Naive B cell (primary cell): ENCODE measurements at places on chromosomes 5 and 9. TPM values are rescaled to one million over a fixed set of nuclear protein-coding genes. Genes with fewer than 3 reads are reported as not detected.

- no peaks in the 10 kb centered on the region for H3K27me3 ChIP-seq
- H3K4me1 ChIP-seq = no peaks in the 10 kb centered on the region
- peaks cover 11% of the 10 kb centered on the region for H3K36me3 ChIP-seq
- no peak for DNase-seq
These were observed 61.3 kb downstream of the AMBP start for GRCh38 chr9:114016629-114017423.

DNA sequence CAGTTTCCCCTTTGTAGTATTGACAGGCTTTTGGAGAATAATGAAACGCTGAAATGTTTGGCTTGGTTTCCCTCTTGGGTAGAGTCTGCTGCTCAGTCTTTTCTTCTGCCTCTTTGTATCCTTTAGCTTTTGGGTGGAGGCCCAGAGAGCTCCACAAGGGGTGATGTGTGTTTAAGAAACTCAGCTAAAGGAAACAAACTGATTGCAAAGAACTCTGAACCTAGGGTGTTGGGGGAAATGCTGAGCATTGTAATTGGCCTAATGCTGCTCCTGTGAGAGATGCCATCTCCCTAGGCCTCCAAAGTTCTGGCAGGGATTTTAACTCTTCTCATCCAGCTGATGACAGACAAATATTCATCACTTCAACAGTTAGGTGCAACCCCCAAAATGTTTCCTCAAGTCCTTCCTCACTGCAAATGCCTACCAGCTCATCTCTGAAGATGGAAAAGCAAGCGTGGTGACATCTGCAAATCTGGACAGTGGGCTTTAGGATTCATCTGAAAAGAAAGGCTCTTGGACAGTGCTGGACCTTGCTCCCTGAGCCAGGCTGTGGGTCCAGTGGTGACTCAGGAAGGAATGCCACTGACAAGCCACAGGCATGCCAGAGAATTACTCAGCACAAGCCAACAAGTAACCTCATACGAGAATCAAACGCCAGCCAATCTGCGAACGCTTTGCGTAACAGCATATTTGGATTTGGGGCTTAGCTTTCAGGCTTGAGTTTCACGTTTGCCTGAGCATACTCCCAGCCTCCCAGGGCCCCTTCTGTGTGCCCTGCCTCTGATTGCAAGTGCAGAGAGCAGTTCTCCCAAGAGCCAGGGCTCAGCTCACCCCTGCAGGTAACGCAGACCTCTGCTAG lies 30.5 kb upstream of the ZSWIM6 start:
- no peak overlapping the region for H3K27ac ChIP-seq
- no peaks in the 10 kb centered on the region for H3K36me3 ChIP-seq
- DNase-seq = no peak
- peaks cover 6% of the 10 kb centered on the region for H3K4me1 ChIP-seq
- H3K4me3 ChIP-seq = no peak overlapping the region

DNA sequence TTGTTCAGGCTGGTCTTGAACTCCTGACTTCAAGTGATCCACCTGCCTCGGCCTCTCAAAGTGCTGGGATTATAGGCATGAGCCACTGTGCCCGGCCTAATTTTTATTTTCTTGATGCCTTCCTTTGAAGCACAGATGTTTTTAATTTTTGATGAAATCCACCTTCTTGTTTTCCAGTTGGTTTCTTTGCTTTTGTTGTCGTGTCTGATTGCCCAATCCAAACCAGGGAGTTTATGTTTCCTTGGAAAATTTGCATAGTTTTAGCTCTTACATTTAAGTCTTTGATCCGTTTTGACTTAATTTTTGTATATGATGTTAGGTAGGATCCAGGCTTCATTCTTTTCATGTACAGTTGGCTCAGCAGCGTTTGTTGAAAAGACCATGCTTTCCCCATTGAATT lies 15.2 kb downstream of the EHMT1 start:
- DNase-seq = no peak
- no peaks in the 10 kb centered on the region for H3K27me3 ChIP-seq
- no peaks in the 10 kb centered on the region for H3K36me3 ChIP-seq

- no peak overlapping the region for H3K4me3 ChIP-seq
- no peak overlapping the region for H3K27ac ChIP-seq
- H3K4me1 ChIP-seq = no peaks in the 10 kb centered on the region
- no peaks in the 10 kb centered on the region for H3K36me3 ChIP-seq
- DNase-seq = no peak
These were observed 260.7 kb upstream of the DMRT1 start for GRCh38 chr9:580652-581342.

GRCh38 chr9:84852617-84853301 lies 183.2 kb downstream of the NTRK2 start:
- H3K27ac ChIP-seq = no peak overlapping the region
- H3K27me3 ChIP-seq = no peaks in the 10 kb centered on the region
- no peak for DNase-seq
- no peak overlapping the region for H3K4me3 ChIP-seq

DNA sequence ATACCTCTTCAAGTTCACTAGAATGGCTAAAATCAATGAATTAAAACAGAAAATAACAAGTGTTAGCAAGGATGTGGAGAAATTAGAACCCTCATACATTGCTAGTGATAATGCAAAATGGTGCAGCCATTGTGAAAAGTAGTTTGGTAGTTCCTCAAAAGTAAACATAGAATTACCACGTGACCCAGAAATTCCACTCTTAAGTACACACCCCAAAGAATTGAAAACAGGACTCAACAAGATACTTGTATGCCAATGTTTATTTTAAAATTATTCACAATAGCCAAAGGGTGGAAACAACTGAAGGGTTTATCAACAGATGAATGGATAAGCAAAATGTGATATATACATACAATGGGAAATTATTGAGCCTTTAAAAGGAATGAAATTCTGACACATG lies 70.3 kb downstream of the BARX1 start:
- no peak for DNase-seq
- no peak overlapping the region for H3K4me3 ChIP-seq
- H3K4me1 ChIP-seq = no peaks in the 10 kb centered on the region
- peaks cover 4% of the 10 kb centered on the region for H3K36me3 ChIP-seq

DNA sequence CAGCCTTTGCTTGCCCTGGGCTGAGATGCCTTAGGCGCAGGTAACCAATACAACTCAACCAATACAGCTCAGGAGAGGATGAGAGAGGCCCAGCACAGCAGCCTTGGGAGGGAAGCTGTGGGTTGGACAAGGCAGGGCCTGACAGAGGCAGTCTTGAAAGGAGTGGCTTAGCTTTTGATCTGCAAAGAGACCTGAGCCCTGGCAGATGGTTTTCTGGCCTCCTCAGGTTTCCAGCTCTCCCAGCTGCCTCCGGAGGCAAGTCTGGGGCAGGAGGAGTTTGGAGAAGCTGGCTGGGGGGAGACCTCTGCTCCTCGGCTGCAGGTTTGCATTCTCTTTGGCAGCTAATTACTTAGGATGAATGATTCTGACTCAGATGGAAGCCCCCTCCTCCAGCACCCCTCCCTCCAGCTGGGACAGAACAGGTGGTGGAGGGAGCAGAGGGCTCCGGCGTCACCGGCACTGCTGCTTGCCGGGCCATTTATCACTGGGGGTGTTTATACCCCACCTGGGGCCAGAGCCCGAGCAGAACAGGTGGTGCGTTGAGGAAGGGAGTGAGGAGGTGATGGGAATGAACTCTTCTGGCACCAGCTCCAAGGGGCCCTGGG lies 50.8 kb downstream of the TSPAN17 start:
- no peaks in the 10 kb centered on the region for H3K4me1 ChIP-seq
- DNase-seq = no peak
- no peaks in the 10 kb centered on the region for H3K36me3 ChIP-seq
- H3K4me3 ChIP-seq = no peak overlapping the region
- no peak overlapping the region for H3K27ac ChIP-seq

- H3K4me1 ChIP-seq = peaks cover 7% of the 10 kb centered on the region
These were observed 86.2 kb downstream of the PTPN3 start for GRCh38 chr9:109411798-109412352.

DNA sequence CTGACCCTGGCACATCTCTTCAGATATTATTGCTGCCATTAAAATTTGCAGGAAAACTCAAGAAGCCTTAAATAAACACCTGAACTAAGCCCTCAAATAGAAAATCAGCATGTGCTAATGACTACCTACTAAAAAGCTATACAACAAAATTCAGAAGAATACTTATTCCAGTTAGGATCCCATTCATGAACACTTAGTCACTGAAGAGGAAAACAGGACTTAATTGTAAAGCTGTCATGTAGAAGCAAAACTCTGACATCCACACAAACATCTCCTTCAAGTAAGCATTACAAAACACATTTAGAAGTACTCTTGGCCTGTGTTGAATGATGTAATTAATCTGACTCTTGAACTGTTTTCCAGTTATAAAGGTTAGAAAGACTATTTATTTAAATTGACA lies 19.9 kb downstream of the ELL2 start:
- H3K27me3 ChIP-seq = no peaks in the 10 kb centered on the region
- peaks cover 14% of the 10 kb centered on the region for H3K36me3 ChIP-seq
- DNase-seq = no peak
- H3K4me1 ChIP-seq = peaks cover 22% of the 10 kb centered on the region
- no peak overlapping the region for H3K27ac ChIP-seq

DNA sequence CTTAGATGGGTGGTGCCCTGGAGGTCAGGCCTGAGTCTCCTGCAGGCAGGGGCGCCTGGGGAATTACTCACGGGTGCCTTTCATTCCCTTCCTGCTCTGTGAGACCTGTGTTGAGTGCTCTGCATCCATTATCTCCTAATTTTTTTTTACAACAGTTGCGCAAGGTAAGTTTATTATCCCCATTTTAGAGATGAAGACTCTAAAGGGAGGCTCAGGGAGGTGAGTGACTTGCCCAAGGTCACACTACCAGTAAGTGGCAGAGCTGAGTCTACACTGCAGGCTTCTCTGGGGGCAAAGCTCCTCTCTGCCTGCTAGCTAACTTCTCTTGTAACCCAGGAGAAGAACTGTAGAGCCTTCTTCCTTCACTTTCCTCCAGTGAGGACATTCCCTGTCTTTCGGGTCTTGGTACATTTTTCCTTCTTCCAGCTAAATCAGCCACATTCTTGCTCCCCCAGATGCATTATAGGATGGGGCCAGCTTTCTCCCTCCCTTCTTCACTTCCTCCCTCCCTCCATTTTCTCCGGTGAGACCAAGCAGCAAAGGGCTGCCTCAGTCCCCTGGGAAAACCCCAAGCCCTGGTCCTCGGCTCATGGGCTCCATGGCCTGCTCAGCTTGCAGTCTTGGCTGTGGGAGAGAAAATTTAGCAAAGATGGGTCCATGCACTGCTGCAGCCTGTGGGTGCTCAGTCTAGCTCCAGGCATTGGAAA lies 1.8 kb downstream of the PRR7 start:
- peak overlapping the region; percentile 60 for H3K27ac ChIP-seq
- H3K4me3 ChIP-seq = peak overlapping the region; percentile 56
- no peaks in the 10 kb centered on the region for H3K36me3 ChIP-seq
- H3K27me3 ChIP-seq = no peaks in the 10 kb centered on the region
- no peak for DNase-seq

DNA sequence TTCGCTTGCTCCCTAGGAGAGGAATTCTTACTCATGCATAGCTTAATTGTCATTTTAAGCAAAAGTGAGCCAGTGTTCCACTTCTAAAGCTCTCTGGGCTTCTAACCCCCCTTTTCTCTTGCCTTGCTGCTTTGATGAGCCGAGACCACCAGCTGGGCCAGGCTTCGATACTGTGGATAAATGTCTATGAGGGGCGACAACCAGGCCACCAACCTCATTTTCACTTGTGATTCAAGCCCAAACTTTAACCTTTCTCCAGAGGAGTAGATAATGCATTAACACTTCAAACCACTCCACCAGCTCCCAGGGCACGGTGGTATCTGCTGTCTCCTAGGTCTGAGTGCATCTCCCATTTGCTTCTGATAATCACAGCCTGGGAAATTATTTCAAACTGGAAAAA lies 205.6 kb downstream of the PSAT1 start:
- no peak for DNase-seq
- H3K4me3 ChIP-seq = no peak overlapping the region
- H3K27ac ChIP-seq = no peak overlapping the region
- no peaks in the 10 kb centered on the region for H3K36me3 ChIP-seq
- H3K4me1 ChIP-seq = no peaks in the 10 kb centered on the region

DNA sequence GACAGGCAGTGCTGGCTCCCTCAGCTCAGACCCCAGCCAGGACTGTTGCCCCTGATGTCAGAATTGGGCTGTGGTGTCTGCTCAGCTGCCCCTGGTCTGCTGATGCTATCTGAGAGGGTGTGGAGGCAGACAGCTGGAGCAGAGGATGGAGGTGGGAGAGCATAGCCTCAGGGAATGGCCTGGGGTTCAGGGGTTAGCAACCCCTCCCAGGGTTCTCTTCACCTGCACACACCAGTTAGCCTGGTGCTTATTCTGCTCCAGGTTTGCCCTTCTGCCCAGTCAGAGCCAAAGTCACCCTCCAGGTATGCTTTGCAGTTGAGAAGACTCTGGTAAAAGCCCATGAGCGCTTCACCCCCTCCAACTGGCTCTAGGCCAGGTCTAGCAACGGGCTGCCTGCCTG lies 109.8 kb downstream of the SAXO1 start:
- H3K27ac ChIP-seq = no peak overlapping the region
- H3K36me3 ChIP-seq = no peaks in the 10 kb centered on the region
- no peaks in the 10 kb centered on the region for H3K27me3 ChIP-seq
- no peak overlapping the region for H3K4me3 ChIP-seq

ADAMTS16 gene
- polyA plus RNA-seq = not detected

BTNL9 gene
- polyA plus RNA-seq = 0.08 TPM

CPEB4 gene
- 6.3 TPM for polyA plus RNA-seq

KCNT1 gene
- not detected for polyA plus RNA-seq

BTNL3 gene
- polyA plus RNA-seq = not detected

PCDHA9 gene
- not detected for polyA plus RNA-seq

ADGRD2 gene
- not detected for polyA plus RNA-seq

FAM78A gene
- polyA plus RNA-seq = 13.3 TPM

TMED9 gene
- polyA plus RNA-seq = 108 TPM

SMIM32 gene
- polyA plus RNA-seq = not detected

ZFP37 gene
- 1.5 TPM for polyA plus RNA-seq

FBXO38 gene
- polyA plus RNA-seq = 20.8 TPM
